ENCODE measurements at places on chromosomes 1 and 21.

- DNase-seq = no peak
Observed at GRCh38 chr1:30603081-30603858, 120.1 kb downstream of the MATN1 start.

GRCh38 chr1:212920896-212921295 is 29.4 kb upstream of the VASH2 start:
- DNase-seq = no peak

- no peak for DNase-seq
Observed at GRCh38 chr1:225484657-225485214, 56.9 kb upstream of the LBR start.

GRCh38 chr1:151407304-151407703 is 7.9 kb downstream of the PSMB4 start:
- DNase-seq = no peak

DNA sequence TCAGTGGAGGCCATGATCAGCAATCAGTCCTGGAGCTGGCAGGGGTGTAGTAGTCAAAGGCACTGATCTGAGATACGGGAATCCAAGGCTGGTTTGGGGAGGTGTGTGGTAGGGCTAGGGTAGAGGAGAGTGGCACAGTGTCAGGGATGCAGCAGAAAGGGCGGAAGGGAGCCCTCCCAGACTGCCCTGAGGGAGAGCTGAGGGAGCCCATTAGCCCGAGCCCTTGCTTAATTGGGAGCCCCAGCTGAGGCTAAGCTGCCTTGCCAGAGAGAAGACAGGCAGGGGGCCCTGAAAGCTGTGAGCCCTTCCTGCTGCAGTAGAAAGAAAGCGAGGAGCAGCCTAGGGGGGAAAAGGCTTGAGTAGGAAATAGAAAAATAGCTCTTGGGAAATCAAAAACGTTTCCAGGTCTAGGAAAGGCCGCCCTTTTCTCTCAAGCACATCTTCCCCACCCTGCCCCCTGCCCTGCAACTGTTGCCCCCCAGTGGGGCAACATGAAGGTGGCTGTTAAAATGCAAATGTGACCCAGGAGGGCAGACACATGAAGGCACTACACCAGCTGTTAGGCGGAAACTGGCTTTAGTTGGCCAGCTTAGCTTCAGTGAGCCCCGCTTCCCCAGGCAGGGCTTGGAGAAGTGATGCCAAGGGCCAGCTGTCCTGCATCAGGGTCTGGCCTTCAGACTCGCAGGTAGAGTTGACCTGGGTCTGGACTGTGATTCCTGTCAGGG is 106.2 kb downstream of the UCK2 start:
- no peak for DNase-seq

DNA sequence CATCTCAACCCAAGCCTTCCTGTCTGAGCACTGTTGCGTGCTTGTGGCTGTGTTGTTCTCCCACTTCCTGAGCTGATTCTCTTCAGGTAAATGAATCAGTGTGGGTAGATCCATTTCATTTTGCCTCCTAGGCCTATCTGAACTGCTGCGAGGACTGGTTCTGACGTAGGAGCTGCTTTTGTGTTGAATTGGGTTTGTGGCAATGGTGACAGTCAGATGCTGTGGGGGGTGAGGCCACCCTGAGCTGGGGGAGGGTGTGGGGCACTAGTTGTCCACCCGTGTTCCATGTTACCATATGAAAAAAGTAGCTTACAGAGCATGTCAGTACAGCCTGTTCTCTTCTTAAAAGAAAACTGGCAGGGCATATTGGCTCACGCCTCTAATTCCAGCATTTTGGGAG is 81.5 kb downstream of the MRPS6 start:
- DNase-seq = no peak

DNA sequence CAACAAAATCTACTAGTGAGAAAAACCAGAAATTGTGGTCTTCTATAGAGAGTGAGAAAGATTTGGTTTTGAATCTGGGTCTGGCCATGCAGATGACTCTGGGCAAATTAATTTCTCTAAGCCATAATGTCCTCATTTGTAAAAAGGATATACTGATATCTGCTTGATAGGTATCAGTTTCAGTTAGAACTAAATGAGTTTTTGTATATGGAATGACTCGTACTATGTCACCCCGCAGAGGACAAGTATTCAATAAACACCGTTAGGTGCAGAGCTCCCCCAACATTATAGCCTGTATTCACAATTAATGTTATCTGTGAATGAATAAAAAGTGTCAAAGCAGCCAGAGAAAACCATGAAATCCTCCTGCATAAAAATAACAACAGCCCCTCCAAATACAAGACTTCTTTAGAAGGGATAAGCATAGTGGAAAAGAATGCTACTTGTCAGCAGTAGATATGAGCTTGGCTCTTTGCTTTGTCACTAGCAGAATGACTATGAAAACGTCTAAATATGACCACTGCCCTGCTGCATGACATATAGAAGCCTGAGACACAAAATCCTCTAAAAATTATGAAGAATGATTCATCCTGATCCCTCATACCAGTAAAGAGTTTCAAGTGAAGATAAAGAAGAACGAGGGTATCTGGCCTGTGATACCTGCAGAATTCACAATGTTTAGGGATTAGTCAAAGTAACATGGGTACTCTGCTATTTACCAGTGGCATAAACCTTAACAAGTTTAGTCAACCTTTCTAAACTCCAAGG is 17.8 kb downstream of the SCAF4 start:
- DNase-seq = no peak

GRCh38 chr1:210624722-210625121 is 296.0 kb downstream of the HHAT start:
- no peak for DNase-seq

- no peak for DNase-seq
Observed at GRCh38 chr1:53348486-53349368, 20.9 kb upstream of the LRP8 start.

DNA sequence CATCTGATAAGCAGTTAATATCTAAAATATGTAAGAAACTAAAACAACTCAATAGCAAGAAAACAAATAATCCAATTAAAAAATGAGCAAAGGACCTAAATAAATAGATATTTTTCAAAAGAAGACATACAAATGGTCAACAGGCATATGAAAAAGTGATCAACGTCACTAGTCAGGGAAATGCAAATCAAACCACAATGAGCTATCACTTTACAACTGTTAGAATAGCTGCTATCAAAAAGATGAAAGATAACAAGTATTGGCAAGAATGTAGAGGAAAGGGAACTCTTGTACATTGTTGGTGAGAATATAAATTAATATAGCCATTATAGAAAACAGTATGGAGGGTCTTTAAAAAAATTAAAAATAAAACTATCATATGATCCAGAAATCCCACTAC is 40.7 kb upstream of the NEK7 start:
- no peak for DNase-seq

DNA sequence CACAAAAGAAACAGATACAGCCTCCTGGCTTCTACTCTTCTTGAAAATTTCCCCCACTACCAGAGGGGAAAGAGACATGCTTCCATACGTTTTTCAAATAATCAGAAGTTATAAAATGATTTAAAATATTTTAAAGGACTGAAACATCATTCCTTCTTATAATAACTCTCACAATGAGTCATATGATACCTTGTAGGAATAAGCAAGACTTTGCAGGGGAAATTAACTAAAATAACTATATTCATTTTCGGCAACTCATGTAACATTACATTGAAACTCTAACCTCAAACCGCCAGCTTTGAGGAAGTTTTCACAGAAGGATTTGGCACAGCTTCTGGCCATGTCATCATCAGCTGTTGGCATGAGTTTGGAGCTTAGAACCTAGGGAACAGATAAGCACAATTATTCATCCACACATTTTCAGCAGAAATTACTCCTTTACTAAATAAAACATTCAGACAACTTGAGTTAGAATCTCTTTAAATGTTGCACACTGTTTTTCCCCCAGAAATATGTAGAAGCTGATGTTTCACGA is 85.9 kb downstream of the USP24 start:
- DNase-seq = peak; percentile 10

- DNase-seq = peak; percentile 58
Observed at GRCh38 chr21:14916676-14917141, 148.1 kb downstream of the NRIP1 start.

DNA sequence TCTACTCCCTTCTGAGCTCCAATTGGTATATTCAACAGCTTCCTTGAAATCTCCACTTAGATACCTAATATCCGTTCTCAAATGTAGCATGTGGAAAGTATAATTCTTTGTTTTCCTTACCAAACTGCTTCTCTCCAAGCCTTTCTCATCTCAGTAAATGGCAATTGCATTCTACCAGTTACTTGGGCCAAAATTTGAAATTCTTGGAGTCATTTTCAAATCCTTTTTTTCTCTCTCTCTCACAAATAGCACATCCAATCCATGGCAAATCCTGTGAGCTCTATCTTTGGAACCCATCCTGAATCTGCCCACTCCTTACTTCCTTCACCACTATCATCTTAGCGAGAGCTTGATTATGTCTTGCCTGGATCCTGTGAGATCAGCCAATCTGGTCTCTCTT is 39.3 kb upstream of the SLC35F3 start:
- no peak for DNase-seq

GRCh38 chr1:164054331-164054730 is 504.7 kb upstream of the PBX1 start:
- DNase-seq = no peak

DNA sequence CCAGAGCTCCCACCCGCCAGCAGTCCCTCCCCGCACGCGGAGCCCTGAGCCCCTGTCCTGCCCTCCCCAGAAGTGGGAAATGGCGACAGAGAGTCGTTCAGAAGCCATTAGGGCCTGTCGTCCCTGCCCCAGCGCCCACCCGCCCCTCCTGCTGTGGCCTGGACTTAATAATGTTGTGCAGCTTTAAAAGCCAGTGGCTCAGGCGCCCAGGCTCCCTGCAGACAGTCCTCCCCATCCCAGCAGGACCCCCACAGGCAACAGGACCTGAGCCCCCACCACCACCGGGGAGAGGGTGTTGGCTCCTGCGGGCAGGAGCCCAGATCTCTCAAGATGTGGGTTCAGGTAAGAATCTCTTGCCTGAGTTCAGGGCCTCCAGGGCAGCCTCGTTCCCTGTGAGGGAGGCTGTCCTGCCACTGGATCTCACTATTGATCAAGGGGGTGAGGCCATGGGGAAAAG is 125.3 kb upstream of the RUNX3 start:
- no peak for DNase-seq

GRCh38 chr1:157195521-157196244 is 57.5 kb upstream of the ETV3 start:
- DNase-seq = no peak

GRCh38 chr1:38746941-38747600 is 112.5 kb downstream of the RRAGC start:
- no peak for DNase-seq

- DNase-seq = no peak
Observed at GRCh38 chr21:39182484-39183271, 573 bp downstream of the PSMG1 start.

- DNase-seq = no peak
Observed at GRCh38 chr1:83796409-83796808, 202.5 kb downstream of the TTLL7 start.

DNA sequence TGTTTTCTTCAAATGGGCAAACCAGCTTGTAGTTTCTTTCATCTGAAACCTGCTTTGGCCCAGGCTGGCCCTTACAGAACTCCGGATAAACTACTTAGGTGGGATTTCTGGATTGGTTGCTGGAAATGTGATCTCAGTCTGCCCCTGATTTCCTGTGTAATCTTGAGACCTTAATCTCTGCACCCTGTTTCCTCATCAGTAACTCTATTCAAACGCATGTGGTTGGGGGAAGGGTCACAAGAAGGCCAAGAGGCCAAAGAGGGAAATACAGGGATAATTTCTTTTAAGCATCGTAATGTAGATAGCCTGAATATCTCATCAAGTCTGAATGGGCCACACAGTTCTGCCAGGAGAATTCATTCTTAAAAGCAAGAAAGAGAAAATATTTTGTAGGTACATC is 483.6 kb downstream of the LTN1 start:
- DNase-seq = no peak

DNA sequence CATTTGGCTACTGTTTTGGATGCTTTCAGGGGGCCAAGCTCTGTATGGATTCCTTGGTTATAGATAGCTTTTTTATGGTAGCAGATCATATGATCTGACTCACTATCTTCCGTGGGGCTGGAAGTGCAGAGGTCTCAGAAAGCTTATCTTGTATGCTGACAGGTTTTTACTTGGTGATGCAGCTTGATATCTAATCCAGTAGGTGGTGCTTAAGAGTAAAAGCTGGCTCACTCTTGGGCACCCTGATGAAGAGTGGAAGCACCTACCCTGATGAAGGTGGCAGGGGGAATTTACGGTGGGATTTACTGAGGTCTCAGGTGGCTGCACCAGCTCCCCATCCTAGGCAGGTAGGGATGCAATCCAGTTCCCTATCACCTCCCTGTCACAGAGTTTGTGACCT is 151.2 kb downstream of the PTBP2 start:
- DNase-seq = no peak
